ENCODE measurements at places on chromosomes 1 and 21.

DNA sequence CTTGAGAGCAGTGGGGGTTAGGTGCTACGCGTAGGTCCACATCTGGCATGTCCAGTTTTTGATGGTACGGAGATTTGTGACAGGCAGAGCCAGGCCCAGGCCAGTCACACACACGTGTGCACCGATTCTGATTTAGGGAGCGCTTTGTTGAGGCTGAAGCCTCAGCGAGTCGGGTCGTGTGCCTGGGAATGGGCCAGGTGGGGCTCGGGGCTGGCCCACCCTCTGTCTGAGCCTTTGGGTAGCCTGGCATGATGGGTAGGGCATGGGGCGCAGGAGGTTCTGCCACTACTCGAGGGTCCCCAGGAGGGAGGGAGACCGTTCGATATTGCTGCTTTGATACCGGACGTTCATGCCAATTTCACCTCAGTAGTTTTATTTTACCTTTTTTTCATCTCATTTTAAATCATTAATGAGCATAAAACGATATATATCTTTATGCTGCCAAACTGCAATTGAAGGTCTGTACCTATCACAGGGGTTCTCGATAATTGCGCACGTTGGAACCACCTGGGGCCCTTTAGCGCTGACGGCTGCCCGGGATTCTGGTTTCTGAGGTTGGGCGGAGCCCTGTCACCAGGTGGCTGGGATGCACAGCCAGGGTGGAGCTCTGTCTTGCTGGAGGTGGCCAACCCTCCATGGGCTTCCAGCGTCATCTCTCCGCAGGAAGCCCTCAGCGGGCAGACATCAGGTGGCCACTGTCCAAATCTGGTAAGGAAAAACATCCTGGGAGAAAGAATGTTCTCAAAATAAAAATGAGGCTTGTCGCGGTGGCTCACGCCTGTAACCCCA lies 71.9 kb downstream of the SCCPDH start:
- no peak for DNase-seq

GRCh38 chr21:21750124-21750825 lies 752.1 kb downstream of the NCAM2 start:
- no peak for DNase-seq

GRCh38 chr1:203888807-203889251 lies 27.4 kb downstream of the SNRPE start:
- DNase-seq: no peak

DNA sequence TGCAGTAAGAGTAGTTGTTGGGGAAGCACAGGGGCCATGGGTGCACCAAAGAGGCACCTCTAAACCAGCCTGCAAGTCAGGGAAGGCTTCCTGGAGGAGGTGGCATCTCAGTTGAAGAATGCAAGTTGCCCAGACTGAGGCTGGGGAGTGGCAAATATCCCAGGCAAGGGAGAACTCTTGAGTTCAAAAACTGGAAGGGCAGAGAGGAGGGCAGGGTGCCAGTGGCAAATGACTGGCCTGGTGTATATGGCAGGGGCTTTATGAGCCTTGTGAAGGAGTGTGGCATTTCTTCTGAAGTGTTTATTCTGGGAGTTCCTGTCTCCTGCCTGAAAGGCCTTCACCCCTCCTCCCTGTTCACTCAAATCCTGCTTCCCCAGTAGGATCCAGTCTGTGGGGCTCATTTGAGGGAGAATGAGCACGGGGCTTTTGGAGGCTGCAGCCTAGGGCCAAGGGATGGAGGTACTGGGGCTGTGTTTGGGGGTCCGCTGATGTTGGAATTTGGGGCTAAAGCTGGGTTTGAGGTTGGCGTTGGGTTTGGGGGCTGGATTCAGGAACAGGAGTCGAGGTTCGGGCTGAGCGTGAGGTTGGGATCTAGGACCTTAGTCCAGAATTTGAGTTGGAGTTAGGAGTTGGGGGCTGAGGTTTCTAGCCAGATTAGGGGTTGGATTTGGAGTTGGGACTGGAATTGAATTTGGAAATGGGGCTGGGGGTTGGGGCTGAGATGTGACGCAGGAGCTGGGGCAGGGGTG lies at the start of gene TMEM125:
Gene TMEM125 (plus strand): TSS at position 357 of the 749 bp plus-strand sequence. CDS start 2,740 bp downstream, outside the sequence.
- DNase-seq: no peak

DNA sequence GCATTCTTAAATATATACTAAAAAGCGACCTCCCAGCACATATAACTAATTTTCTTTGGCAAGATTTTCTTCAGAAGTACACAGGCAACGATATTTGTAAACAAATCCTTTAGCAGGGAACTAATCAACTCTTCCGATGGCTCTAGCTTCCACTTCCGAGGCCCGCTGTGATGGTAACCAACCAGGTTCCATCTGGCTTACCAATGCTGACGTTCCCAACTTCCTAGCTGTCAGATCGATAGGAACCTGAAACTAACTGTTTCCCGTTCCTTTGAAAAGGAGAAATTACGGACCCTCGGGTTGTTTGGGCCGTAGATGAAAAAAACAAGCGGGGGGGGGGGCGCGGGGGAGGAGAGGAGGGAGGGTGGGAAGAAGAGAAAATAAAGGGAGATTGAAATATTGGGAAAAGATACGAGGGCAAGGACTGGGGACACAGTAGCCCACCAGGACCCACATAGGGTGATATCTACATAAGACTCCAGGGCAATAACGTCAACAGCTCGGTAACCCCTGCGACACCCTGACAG lies 513 bp downstream of the GTF2B start:
- DNase-seq: no peak

DNA sequence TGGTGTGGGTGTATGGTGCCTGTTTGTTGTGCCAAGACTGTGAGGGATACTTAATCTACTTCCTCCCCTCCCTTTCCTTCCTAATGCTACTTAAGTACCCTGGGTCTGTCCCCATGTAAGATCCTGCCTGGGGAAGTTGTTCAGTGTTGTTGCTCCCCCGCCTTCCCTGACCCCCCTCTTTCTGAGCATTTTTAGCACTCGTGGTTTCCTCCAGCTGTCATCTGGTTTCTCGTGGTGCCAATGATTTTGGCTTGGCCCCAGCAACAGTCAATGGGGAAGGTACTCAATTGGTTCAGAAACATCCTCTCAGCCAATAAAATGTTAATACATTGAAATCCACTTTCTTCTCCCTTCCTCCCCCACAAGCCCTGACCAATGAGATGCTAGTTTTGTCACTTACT lies 8.0 kb upstream of the B4GALT3 start:
- no peak for DNase-seq

DNA sequence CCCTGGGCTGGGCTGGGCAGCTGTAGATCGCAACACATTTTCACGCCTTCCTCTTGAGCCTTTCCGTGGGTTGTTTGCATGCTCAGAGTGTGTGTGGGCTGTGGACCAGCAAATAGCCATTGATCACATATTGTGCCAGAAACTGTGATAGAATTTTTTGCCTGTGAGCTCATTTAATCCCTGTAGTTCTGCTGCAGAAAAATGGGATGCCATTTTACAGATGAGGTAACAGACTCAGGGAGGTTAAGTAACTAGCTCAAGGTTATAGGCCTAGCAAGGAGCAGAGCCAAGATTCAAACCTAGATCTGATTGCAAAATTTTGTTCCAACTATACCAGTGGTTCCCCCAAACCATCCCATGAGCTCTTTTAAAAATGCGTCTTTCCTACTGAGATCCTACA lies 10.5 kb downstream of the SPATA46 start:
- DNase-seq: no peak

Measured in NCI-H1105 (cell line).